ENCODE measurements at places on chromosomes 1 and 21.

GRCh38 chr1:106613068-106613467, 443.4 kb upstream of the PRMT6 start:
- no peak for DNase-seq

GRCh38 chr1:38793299-38793698, 66.3 kb downstream of the RRAGC start:
- no peak for DNase-seq

- no peak for DNase-seq
Measured at GRCh38 chr1:227356620-227357146, 38.4 kb upstream of the CDC42BPA start.

DNA sequence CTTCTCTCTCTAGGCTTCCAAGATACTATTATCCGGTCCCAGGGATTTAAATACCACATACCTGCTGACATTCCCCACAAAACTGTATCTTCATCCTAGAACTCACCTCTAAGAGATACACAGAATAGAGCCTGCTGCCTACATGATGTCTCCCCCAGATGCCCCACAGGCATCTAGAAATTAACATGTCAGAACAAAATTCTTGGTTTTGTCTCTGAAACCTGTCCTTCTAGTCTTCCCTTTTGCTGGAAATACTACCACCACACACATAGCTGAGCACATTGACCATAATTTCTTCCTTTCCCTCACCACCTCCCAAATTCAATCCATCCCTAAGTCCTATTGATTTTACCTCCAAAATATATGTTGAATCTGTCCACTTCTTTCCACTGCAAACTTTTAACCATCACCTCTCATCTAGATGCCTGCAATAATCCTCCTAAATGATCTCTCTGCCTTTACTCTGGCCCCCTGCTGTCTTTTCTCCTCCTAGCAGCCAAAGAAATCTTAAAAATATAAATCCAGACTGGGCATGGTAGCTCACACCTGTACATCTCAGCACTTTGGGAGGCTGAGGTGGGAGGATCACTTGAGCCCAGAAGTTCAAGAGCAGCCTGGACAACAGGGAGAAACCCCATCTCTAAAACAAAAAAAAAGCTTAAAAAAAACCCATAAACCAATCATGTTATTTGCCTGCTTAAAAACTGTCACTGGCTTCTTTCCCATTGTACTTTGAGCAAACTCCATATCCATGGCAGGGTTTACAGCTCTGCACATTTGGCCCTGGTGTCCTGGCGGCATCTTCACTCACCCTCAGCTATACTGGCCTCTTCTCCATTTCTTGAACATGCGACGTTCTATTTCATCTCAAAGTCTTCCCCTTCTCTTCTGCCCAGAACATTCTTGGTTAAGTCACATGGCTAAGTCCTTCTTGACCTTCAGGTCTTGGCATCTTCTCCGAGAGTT, 6.2 kb upstream of the FAM76A start:
- no peak for DNase-seq

DNA sequence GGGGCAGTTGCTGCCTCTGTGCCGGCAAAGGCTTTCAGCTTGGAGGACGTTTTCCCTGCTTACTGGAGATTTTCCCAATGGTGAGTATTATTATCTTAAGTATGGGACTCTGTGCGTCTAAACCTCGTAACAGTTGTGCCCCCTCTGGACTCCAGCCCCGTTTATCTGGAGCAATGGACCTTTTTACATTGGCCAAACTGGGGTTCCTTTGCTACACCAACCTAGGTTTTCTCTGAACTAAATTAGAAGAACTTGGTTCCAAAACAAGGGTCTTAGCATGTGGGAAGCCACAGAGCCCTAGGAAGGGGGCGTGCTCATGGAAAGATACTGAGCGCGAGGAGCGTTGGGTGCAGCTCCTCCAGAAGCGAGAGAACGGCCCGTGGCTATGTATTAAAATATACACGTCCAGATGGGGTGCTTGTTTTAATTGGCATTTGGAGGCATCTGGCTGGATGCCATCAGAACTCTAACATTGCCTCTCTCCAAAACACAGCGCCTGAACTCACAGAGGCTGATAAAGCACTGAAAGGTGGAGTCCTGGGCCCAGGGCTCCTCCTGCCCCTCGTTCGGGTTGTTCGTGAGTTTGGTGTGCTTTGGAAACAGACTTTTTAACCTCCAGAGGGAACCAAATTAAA, 28.4 kb downstream of the POFUT2 start:
- no peak for DNase-seq

DNA sequence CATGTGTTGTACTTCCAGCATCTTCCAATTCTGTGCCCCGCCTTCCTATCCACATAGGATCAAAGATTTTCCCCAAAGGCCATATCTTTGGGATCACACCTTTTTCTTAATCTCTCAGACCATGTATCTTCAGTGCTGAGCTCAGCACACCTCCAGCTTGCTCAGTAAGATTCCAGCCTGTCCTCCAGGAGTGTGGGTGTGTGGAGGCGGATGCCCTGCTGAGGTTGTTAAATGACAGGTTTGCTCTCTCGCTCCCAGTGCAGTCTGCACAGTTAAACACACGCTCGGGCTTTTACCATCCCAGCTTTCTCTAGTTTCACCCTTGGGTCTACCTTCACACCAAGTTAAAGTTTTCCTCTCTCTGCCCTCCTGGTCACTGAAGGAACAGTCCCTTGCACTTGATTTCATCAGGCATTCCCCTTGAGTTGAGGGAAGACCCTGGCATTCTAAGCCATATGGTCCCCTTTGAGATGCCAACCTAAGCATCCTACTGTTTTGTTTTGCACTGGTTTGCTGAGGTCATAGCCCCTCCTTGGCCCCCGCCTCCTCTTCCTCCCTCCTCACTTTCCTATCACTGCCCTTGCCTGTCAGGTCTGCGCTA, 13.7 kb downstream of the MYOG start:
- no peak for DNase-seq

GRCh38 chr1:203751051-203751450, 13.9 kb upstream of the LAX1 start:
- no peak for DNase-seq

GRCh38 chr1:28118640-28119307, 30.4 kb upstream of the EYA3 start:
- DNase-seq: peak; percentile 0

DNA sequence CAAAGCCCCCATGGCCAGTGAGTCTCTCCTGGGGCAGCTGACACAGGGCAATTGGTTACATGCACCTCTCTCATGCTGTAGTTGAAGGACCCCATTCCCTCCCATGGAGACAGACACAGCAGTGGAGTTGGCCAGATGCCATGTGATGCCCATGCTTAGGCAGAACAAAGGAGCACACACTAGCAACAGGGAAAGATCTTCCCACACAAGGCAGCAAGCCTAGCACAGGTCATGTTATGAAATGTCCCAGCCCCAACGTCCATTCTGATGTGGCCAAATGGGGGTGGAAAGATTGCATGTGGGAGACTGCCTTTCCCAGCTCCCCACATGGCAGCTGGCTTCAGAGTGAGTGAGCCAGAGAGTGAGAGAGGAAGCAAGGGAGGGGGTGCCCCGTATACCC, 34.5 kb downstream of the AADACL4 start:
- no peak for DNase-seq

- DNase-seq: no peak
Measured at GRCh38 chr21:43734928-43735229, 15.9 kb downstream of the PDXK start.

- DNase-seq: no peak
Measured at GRCh38 chr1:74430342-74430934, 82.0 kb downstream of the LRRC53 start.

DNA sequence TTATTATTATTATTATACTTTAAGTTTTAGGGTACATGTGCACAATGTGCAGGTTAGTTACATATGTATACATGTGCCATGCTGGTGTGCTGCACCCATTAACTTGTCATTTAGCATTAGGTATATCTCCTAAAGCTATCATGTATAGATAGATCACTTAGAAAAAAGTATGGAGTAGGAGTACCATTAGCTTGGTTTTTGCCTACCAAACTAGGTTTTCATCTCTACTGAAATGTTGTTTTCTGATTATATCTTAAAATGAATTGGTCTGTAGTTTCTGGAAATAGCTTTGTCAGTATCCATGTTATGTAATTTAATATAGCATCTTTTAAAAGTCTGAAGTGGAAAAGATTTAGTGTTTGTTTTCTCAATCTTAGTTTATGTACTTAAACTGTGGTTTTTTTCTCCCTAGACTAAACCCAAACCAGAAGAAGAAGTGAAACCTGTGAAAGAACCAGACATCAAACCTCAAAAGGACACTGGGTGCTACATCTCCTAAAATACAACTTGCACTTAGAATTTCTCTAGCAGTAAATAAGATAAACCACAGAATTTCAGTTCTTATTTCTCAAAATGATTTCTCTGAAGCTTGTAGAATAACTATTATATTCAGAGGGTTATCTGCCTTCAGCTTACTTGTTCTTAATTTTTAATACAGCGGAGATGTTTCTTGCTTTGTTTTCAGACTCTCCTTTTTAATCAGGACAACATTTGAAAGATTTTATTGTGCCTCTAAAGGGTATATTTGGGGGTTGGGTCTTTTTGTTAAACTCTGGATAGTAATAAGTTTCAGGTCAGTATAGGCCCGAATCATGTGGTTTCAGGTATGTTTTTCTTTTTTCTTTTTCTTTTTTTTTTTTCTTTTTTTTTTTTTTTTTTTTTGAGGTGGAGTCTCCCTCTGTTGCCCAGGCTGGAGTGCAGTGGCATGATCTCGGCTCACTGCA, 4.5 kb upstream of the FAM177B start:
- DNase-seq: no peak

- DNase-seq: no peak
Measured at GRCh38 chr1:83794384-83794783, 204.5 kb downstream of the TTLL7 start.

GRCh38 chr1:165856606-165857005, 29.2 kb downstream of the UCK2 start:
- DNase-seq: no peak

GRCh38 chr1:21640653-21641052, 28.5 kb downstream of the RAP1GAP start:
- no peak for DNase-seq

GRCh38 chr1:182261655-182262054, 129.9 kb downstream of the GLUL start:
- no peak for DNase-seq

- no peak for DNase-seq
Measured at GRCh38 chr1:61910035-61910434, 167.8 kb downstream of the PATJ start.

DNA sequence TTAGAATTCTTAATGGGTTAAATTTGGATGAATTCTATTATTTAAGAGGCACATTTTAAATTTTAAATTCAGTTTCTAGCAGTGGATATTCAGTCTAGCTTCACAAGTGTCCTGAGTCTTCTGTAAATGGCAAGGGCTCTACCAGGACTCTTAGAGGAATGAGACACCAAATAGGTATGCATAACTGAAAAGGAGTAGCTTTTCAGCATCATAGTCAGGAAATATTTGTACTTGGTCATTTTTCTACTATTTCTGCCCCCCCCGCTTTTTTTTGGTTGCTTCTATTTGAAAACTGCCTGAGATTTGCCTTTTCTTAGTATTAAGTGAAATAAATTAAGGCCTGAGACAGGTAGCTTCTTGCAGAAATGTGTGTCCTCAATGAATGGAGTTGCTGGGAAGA, 80.2 kb downstream of the MAST2 start:
- no peak for DNase-seq

DNA sequence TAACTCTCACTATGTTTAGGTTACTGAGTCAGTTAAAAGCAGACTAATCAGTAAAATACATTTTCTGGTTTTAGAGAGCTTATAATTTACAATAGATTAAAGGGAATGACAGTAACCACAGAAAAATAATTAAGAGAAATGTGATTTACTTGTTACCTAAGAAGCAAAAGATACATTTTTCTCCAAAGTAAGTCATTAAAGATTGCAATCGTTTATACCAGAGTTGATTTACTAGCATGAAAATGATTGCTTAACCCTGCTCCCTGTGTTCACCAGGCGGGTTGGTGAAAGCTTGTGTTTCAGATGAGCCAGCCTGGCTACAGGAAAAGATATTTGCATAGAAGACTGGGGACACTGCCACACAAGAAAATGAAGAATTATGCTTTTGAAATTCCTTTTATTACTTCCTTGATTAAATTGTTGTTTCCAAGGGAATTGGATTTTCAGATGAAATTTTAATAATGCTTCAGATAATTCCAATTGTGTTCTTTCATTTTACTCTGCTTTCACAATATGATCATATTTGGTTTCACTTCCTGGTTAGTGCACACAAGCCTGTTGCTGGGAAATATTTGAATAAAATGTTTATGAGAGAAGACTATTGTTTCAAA, 27.9 kb downstream of the LRRC8B start:
- no peak for DNase-seq

GRCh38 chr1:22767852-22768251, 57.2 kb downstream of the EPHB2 start:
- DNase-seq: peak; percentile 92

DNA sequence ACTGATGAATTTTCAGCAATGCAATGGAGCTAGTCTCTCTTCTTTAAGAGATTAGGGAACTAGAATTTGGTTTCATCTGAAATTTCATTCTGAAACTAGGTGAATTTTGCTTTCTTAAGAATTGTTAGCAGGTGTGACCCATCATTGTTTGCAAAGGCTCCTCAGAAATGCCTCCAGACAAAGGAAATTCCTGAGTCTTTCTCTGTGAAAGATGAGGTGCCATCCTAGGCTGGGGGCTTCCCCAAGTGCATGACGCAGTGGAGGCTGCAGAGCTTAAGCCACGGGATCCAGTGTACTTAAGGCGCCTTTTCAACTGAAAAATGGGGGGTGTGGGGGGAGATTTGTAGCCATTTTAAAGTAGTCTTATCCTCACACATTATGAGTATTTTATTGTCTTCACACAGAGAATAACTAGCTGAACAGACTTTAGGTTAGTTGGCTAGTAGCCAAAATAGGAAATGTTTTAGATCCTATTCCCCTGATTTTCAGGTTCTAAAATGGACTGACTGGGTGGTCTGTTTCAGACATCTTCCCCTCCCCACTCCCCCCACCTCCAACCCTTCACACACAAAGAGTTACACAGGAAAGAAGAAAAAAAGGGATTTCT, 202.0 kb downstream of the NFIA start:
- no peak for DNase-seq

DNA sequence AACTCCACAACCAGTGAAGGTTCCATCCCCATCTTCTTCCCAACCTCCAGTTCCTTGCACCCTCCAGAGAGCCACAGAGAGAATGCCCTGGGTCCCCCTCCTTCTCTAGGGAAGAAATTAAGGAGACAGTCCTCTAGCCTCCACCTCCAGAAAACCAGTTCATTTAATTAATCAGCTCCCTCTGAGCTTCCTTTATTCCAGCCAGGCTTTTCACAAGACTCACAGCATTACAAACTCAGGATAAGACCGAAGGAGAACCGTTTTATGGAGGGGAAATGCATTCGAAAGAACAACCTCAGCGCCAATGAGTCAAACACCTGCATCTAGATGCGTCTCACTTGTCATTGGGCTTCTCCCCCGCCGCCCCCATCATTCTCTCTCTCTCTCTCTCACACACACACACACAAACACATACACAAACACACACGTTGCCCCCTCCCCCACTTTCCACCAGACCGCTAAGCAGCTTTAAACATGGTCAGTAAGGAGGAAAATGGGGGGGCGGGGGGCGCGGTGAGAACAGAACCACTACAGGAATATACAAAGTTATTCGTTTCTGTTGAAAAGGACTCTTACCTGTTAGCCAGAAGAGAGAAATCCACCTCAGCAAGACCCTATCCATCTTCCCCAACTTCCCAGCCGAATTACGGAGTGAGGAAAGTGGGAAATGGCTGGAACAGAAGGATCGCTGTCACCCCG, 544 bp downstream of the ILDR2 start:
- no peak for DNase-seq
